CD8-positive, alpha-beta memory T cell (primary cell): ENCODE measurements at places on chromosomes 6 and 20.
A peak's percentile ranks its signal among the peaks of the same experiment; 100 is the strongest.

GRCh38 chr20:5887386-5887785, 62.9 kb downstream of the TRMT6 start:
- no peak for DNase-seq

DNA sequence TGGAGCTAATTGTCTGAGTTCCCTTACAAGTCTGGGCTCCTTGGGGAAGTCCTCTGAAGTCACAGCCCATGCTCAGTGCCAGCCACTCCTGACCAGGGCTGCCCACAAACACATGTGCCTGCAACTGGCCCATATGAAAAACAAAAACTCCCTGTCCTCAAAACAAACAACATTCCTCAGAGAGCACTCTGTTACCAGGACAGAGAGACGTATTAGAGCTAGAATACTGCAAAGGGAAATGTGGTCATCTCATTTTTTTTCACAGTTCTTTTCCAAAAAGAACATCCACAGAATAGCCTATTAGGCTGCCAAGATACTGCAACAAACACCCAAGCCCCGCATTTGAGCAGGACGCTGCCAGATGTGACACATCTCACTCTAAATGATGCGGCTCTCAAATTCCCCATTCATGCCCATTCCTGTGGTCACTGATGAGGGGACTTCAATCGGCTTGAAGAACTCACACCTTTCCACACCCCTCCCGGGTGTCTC, 71.1 kb downstream of the SLC22A23 start:
- DNase-seq: no peak

DNA sequence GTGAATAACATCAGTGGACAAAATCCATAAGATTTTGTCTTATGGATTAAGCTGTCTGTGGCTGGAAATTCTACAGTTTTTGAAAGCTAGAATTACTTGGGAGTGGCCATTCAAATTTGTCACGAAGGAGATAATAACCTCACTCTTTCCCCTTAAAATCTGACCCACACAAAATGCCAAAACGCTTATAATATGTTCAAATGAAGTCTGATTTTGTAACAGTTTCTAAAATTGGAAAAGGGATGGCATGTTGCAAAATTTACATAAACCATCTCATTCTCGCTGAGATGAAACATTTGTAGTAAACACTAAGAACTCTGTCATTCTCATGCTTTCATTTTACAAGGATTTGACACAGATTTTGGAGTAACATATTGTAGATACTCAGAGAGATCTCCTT, 112.7 kb downstream of the GJA1 start:
- no peak for DNase-seq

DNA sequence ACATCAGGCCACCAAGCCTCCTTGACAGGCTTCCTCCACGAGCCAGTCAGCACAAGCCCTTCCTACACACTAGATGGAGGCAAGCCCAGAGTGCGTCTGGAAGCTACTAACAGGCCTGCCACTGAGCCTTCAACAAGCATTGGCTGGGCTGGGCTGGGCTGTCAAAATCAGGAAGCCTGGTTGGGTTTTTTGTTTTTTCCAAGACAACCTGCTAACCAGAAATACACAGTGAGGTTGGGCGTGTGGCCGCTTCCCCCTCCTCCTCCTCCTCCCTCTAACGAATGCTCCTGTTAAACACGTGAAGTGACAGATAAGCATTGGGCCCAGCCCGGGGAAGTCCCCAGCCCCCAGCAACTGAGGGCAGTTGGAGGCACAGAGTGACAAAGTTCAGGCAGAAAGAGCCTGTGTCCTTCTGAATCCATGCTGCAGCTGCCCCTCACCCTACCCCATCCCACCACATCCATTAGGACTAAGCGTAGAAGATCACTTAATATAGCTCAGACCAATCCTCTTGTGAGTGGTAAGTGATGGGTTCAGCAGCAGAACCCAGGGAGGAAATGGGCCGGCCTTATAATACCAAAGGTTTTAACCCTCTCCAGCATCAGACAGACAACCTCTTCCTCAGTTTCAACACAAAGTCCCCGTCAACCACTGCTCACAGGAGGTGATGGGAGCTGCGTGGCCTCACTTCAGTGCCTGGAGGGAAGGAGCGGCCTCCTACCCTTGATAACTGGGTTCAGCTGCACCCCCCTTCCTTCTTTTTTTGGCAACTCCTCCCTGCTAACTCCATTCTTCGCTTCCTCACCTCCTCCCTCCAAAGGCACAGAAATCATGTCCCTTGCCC, 1.1 kb downstream of the NFATC2 start:
- peak; percentile 81 for DNase-seq

GRCh38 chr6:97110149-97110548, 172.9 kb downstream of the MMS22L start:
- no peak for DNase-seq

GRCh38 chr6:16670183-16670582, 91.1 kb downstream of the ATXN1 start:
- no peak for DNase-seq

DNA sequence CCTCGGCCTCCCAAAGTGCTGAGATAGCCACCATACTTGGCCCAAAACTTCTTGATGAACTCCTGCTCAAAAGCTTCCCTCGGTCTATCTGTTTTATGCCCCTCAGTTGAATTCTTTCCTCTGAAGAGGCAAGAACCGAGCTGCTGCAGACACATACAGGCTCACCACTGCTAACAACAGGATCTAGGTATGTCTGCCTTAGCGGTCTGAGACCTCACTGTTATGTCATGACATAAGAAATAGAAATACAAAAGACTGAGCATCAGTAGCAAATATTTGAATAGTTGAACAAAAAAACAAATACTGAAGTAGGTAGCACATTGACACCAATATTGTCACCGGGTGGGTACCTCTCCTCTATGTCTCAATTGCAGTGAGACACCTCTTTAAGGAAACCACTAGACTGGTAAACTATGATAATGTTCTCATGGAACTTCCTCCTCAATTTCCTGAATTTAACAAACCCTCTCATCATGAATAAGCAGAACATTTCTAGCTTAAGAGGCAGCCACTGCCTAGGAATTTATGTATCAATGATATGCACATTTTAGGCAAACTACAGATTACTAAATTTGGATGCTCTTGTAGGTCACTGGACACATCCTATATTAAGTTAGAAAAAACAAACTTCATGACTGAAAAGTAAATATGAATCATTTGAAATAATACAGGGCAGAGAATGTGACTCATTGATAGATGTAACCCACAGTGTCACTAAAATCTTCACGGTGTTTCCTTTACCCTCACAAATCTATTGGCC, 9.4 kb upstream of the STXBP5 start:
- no peak for DNase-seq

DNA sequence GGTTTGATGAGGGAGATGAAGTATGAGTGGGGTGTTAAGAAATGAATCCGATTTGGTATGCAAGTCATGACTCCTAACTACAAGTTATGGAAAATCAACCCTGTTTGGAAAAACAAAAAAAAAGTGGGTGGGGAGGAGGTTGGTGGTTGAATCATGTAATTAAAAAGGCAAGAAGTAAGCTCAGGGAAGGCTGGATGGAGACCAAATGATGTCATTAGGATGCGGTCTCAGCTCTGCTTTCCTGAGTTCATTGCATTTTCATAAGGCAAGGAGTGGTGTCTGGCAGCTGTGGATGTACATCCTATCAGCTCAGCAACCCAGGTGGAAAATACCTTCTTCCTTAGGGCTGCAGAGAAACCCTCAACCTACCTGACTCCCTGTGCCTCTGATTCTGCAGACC, 60.4 kb upstream of the AKAP12 start:
- DNase-seq: no peak

DNA sequence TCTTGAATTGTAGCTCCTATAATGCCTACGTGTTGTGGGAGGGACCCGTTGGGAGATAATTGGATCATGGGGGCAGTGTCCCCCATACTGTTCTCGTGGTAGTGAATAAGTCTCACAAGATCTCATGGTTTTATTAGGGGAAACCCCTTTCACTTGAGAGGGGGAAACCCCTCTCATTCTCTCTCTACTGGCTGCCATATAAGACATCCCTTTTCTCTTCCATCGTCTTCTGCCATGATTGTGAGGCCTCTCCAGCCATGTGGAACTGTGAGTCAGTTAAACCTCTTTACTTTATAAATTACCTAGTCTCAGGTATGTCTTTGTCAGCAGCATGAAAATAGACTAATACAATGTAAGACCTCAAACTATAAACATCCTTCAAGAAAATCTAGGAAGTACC, 23.1 kb downstream of the PAQR8 start:
- no peak for DNase-seq

DNA sequence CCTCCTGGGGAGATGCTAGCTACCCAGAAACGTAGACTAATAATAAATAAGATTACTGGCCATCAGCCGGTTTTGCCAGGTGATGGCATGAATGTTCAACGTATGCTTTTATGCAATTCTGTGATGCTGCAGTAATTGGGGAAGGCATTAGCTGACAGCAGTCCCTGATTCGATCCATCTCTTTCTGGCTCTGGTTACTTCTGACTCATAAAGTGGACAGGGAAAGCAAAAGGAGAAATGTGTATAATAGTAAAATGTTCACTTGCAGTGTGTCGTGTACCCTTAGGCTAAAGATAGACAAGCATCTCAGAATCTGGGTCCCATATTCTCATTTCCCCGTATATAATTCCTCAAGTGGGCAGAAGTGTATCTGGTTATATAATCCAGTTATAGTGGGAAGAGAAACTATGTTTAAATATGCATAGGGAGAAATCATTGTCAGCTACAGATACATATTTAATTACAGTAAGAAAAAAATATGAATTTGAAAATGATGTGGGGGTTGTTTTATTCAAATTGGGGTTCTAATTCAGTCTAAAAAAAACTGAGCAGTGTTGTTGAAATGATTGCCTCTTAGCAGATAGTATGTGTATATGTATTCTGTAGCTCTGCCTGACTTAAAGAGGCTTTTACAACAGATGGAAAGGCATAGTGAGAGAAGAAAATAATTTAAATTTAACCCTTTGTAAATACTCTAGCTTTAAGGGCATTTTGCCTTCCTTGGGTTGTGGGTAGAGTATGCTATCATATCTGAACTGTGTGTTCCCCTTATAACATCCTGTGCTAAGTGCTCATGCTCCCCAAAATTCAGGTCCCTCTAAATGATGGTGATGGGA, 40.6 kb downstream of the DOK5 start:
- no peak for DNase-seq

- no peak for DNase-seq
Observed at GRCh38 chr6:67757465-67758033, 877.5 kb upstream of the ADGRB3 start.

DNA sequence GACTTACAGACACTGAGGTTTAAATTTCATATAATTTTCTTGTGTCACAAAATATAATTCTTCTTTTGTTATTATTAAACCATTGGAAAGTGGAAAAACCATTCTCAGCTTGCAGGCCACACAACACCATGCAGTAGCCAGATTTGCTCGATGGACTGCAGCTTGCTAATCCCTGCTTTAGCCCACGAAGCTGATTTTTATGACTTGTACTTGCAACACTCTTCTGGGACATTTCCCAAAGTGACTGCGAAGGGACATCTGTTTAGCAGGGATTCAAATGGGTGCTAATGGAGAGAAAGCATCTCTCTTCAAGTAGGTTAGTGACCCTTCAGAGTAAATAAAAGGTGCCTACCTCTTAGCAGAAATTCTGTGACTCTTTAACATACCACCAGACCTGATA, 304.6 kb upstream of the ZFP64 start:
- no peak for DNase-seq

- DNase-seq: no peak
Observed at GRCh38 chr6:43990627-43991619, 136.3 kb downstream of the MRPL14 start.

DNA sequence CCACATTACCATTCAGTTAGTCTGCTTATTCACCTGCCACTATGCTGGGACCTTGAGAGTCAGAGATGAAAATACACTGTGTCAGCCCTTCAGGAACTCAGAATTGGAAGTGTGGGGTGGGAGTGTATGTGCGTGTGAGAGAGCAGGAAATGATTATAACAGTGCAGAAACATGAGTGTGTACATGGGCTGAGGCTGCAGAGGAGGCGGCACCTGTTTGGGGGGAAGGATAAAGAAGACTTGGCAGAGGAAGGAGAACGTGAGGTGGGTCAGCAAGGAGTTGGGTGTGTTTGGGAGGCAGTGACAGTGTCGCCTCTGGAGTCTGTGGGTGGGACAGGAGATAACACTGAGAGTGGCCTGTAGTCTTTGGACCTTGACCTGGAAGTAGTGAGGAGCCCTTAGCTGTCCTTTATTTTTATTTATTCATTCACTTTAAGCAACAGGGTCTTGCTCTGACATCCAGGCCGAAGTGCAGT, 3.1 kb downstream of the CHMP4B start:
- DNase-seq: no peak

DNA sequence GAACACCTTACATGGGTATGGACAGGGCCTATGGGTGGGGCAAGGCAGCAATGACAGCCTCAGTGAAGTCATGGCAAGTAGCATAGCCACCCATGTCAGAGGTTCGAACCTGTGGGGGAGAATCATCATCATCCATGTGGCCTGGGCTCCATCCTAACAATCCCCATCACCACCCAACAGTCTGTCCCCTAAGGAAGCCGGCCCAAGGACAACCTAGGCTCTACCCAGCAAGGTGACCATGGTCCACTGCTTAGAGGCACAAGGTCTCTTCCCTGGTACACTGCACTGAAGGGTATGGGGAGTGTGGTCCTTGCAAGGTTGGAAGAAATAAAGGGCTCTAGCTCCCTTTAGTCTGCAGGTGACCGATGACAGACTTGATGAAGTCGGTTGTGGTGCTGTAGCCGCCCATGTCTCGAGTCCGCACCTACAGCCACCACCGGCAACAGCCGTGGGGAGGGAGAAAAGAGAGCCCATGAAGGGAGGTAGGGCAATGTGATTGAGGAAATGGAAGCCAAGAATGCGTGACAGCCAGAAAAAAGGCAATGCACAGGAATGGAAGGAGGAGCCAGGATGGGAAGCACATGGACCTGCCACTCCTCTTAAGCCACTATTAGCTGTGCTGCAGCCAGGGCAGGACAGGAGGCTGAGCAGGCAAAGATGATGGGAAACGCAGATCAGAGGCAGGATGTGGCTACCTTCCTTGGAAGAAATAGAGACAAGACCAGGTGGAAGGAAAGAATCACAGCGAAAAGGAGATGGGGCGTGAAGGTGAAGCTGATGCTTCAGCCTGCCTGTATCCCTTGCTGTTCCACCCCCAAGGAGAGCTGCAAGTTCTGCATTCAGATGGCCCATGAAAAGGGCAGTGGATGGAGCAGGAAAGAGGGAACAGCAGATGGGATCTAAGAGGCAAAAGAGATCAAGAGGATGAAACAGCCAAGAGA, 5.3 kb downstream of the IDH3B start:
- DNase-seq: no peak
